ENCODE measurements at places on chromosomes 6 and 20.

- no peak for DNase-seq
These were observed 222.8 kb downstream of the CDH26 start for GRCh38 chr20:60180986-60181385.

DNA sequence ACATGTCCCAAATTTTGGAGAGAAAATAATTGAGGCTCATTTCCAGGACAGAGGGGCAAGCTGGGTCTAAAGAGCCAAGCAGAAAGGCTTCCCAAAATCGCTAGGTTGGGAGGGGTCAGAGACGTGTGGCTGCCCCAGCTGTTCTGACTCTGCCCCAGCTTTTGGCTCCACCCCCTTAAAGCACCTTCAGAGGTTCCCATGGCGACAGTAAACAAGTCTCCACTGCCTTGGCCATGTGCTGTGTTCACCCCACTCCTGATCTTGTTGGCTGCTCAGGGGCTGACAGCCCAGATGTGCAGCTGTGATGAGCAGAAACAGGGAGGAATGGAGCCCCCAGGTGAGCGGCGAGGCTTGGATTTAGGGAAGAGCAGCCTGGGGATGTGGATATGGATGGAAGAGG lies 72.8 kb upstream of the SPTLC3 start:
- DNase-seq: no peak

DNA sequence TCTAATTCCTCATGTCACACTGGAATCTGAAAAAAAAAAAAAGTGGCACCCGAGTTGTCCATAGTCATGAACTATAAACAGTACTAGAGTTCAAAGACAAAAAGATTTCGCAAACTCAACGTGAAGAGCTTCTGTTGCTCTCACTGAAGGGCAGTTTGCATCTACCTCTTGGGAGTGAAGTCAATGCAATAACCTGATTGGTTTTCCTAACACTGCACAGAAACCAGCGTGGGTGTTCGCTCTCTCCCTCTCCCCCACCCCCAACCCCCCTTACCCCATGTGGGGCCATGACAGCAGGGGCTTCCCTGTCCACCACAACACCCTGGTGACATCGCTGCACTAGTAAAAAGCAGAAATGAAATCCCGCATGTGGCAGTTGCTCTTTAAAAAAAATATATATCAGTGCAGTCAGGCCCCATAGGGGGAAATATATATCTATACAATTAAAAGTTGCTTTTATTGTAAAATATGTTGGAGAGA lies 66.9 kb downstream of the GMPR start:
- peak; percentile 61 for DNase-seq

GRCh38 chr6:47275640-47276039 lies 34.1 kb downstream of the TNFRSF21 start:
- no peak for DNase-seq

- no peak for DNase-seq
These were observed 22.1 kb upstream of the EYA2 start for GRCh38 chr20:46872328-46873211.

DNA sequence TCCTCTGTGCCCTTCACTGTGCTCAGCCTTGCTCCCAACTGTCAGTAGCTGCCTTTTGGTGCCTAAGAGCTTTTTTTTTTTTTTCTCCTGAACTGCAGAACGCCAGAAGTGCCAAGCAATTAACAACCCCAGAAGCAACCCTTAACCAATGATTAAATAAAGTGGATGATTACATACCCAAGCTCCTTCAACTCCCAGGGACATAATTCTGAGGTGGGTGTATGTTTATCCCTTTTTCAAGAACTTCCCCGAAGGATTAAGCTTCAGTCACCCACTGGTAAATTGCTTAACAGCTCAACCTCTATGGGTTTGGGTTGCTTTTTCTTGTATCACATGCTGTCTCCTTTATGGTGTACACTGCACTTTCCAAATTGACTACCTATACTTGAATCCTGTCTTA lies 41.1 kb downstream of the KLHL31 start:
- DNase-seq: no peak

GRCh38 chr6:2426561-2427340 lies 181.3 kb upstream of the GMDS start:
- no peak for DNase-seq

DNA sequence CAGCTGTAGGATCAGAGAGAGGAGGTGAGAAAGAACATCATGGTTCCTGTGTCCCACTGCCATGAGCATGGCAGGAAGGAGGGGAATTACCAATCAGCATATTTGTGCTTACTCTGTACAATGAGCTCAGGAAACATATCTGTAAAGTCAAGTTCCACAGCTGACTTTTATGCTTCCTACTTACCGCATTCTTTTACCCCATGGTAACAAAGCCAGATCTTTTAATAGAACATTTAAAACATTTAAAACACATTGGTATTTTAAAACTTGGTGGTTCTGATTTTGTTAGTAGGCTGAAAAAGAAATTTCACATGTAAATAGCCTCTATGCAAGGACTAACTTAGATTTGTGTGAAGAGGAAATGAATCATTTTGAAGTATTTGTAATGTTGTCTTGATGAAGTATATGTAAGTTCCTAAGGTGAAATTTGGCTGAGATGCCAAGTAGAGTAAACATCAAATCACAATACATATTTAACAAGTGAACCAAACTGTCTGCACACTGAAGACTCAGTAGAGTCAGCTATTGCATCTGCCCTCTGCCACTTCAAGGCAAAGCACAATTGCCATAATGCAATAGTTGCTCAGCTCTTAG lies 114.7 kb downstream of the GJA10 start:
- DNase-seq: no peak

- no peak for DNase-seq
These were observed 19.3 kb upstream of the EFCAB8 start for GRCh38 chr20:32839227-32839981.

DNA sequence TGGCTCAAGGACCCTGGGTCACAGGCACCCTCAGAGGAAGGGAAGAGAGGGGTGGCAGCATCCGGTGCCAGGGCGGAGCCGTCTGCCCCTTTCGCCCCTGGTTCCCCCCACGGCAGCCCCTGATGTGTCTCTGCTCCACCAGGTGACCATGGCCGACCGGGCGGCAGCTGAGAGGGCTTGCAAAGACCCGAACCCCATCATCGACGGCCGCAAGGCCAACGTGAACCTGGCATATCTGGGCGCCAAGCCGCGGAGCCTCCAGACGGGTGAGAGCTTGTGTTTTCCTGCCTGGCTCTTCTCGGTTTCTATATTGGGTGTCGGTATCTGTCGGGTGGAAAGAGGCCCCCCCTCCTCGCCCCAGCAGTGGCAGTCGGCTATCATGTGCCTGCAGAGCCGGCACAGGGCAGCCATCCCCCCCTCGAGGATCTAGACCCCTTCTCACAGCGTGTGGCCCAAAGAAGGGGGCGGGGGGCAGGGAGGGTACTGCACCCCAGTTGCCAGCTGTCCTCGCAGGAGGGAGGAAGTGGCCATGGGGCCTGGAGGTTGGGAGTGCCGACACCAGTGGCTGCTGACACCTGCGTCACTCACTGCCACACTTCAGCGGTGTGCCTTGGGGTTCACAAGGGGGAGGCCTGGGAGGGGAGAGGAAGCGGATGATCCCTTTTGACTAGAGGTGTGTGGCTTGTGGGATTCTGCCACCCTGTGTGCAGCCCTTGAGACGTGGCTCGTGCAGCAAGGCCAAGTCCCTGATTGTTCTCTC lies 1.5 kb downstream of the RBM38 start:
- DNase-seq: no peak

- no peak for DNase-seq
These were observed 26.4 kb downstream of the RPP40 start for GRCh38 chr6:4977468-4977867.

- DNase-seq: no peak
These were observed 27.9 kb downstream of the CSNK2A1 start for GRCh38 chr20:515696-516095.

GRCh38 chr6:145228962-145229582 lies 506.2 kb downstream of the EPM2A start:
- no peak for DNase-seq

GRCh38 chr6:4607793-4608192 lies 168.4 kb upstream of the CDYL start:
- no peak for DNase-seq

DNA sequence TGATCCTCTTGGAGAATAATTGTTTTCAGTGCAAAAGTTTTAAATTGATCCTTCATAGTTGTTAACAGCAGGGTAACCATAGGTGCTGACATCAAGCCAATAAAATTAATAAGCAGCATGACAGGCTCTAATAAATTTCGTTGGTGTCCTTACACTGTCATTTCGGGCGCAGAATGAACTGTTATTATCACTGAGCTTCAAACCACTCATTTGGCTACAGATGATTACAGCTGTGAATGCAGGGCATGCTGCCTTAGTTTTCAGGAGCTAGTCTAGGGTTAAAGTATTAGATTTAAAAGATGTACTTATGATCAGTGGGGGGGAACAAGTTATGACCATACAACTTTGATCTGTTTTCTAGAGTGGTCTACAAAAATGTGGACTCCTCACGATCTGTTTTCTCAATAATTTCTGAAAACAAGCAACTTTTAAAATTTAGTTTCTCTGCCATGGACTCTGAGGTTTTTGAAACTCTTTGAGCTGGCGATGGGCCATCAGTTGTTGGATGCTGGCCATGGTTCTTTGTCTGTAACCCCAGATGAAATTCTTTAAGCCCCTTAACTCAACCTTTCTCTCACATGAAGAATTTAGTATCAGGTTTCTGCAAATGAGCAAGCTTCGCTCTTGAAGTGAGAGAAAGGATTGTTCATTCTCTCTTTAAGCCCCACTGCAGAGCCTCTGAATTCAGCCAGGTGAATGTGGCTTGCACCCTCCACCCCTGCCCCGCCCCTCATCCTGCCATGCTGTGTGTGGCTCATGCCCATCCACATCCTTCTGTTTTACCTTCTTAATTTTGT lies 99.1 kb upstream of the MTHFD1L start:
- DNase-seq: no peak
